Activated CD4-positive, alpha-beta T cell treated with anti-CD3 and anti-CD28 coated beads, Interleukin-2, amount 10 ng/mL, durations not matched to agents 24 days and 14 days (primary cell): ENCODE measurements at places on chromosomes 5 and 9. TPM values are rescaled to one million over a fixed set of nuclear protein-coding genes. Genes with fewer than 3 reads are reported as not detected.

Gene PCDHGA2
- total RNA-seq = 0.07 and 0.12 TPM in 2 replicates

Gene BTNL8
- total RNA-seq = 0.21 TPM in 1 of 2 replicates, not detected in the other

Gene CDH12
- total RNA-seq = not detected in 2 replicates

Gene ZFP37
- 0.30 and 0.33 TPM in 2 replicates for total RNA-seq

Gene PPP2CA
- total RNA-seq = 177 and 199 TPM in 2 replicates

Gene CMYA5
- 0.12 and 0.14 TPM in 2 replicates for total RNA-seq
